ENCODE measurements at places on chromosomes 5 and 9. TPM values are rescaled to one million over a fixed set of nuclear protein-coding genes. Genes with fewer than 3 reads are reported as not detected.

DNA sequence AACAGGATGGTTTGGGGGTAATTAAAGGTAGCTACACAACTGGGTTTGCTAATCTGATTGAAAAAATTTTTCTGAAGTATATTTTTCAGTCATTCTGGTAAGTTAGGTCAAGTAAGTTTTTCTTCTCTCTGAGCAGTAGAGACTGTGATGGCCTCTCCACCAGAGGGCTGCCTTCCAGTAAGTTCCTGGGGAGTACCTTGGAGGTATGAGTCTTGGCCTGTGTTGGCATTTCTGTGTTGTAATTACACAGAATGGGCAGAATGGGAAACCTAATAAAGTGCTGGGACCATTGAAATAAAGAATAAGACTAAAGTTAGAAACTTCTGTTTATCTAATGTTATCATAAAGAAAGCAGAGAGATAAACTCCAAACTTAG is 430.8 kb downstream of the ARHGEF28 start:
- DNase-seq, result no peak

GRCh38 chr5:56307714-56308333 is 74.7 kb upstream of the ANKRD55 start:
- DNase-seq, result no peak

DNA sequence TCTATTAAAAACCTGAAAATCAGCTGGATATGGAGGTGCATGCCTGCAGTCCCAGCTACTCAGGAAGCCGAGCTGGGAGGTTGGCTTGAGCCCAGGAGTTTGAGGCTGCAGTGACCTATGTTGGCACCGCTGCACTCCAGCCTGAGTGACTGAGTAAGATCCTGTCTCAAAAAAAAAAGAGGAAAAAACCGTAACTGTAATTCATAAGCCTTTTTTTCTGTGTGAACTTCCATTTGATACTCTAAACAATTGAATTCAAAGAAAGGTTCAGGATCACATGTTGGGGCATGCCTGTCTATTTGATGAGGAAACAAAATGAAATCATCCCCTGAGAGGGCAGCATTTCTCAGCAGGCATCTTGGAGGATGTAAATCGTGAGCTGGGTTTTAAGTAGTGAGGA is 38.8 kb downstream of the ITGA2 start:
- DNase-seq, result no peak

GRCh38 chr5:35938568-35939227 is at the start of gene CAPSL:
TSS of gene CAPSL (minus strand) at chr5:35938622. CDS start at chr5:35921120, 17,502 bp downstream.
- no peak for DNase-seq

- DNase-seq, result no peak
These were observed 12.3 kb downstream of the FNBP1 start for GRCh38 chr9:130030651-130031127.

CDC20B gene
- 0.18 TPM for total RNA-seq

PCYOX1L gene
- 17.8 TPM for total RNA-seq

ADGRV1 gene
- total RNA-seq, result 12.4 TPM
